Naive thymus-derived CD8-positive, alpha-beta T cell (primary cell): ENCODE measurements at places on chromosomes 4 and X. TPM values are rescaled to one million over a fixed set of nuclear protein-coding genes. Genes with fewer than 3 reads are reported as not detected.

Gene NEUROG2
- total RNA-seq = not detected

Gene S100P
- total RNA-seq = 3.0 TPM

GRCh38 chrX:129586446-129586845 is 46.4 kb downstream of the OCRL start:
- no peak for DNase-seq

GRCh38 chr4:130125467-130125866 is 1029.5 kb downstream of the C4orf33 start:
- no peak for DNase-seq

DNA sequence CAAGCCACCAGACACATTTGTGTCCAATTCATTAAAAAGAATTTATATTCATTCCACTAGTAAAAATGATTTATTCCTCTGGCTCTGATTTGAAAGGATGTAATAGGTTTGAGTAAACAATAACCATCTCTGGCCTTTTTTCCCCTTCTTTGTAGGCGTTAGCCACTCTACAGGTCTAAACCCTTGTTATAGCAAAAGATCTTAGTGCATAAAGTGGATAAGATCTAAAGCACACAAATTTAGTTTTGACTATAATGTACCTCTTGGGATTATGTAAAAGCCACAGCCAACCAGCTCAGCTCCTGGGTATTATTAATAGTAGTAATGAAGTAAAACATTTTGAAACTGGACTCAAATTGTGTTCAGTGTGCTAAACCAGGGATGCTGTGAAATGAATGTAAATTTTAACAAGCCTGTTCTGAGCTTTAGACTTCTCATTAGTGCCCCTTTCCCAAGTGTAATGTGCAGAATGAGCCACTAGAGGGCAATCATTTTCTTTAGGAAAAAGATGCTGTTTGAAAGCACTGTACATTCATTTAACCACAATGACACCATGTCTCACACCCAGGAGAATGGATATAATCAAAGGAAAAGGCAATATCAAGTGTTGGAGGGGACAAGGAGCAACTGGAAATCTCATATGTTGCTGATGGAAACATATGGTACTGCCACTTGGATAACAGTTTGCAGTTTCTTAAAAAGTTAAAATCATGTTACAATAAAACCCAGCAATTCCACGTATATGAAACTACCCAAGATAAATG is 69.7 kb downstream of the KLHL8 start:
- DNase-seq = no peak

Gene TKTL1
- 2.2 TPM for total RNA-seq
